ENCODE measurements at places on chromosomes 1 and 21.
A peak's percentile ranks its signal among the peaks of the same experiment; 100 is the strongest.

GRCh38 chr1:228004856-228005462 lies 1.8 kb upstream of the WNT3A start:
- ATAC-seq, result no peak
- no peaks in the 10 kb centered on the region for H3K36me3 ChIP-seq
- H3K4me3 ChIP-seq, result no peak overlapping the region
- H3K27ac ChIP-seq, result no peak overlapping the region

- H3K4me3 ChIP-seq, result peak overlapping the region; percentile 56
- H3K27ac ChIP-seq, result peak overlapping the region; percentile 96
These were observed 94.4 kb downstream of the ITPKB start for GRCh38 chr1:226644541-226645176.

DNA sequence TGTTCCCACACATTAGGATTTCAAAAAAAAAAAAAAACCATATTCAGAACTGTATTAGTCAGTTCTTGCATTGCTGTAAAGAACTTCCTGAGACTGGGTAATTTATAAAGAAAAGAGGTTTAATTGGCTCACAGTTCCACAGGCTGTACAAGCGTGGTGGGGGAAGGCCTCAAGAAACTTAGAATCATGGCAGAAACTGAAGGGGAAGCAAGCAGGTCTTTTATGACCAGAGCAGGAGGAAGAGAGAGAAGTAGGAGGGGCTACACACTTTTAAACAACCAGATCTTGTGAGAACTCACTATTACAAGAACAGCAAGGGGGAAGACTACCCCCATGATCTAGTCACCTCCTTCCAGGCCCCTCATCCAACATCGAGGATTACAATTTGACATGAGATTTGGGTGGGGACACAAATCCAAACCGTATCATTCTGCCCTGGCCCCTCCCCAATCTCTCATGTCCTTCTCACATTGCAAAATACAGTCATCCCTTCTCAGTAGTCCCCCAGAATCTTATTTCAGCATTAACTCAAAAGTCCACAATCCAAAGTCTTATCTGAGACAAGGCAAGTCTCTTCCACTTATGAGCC lies 51.8 kb downstream of the POU2F1 start:
- H3K27me3 ChIP-seq, result no peaks in the 10 kb centered on the region
- no peak for ATAC-seq
- H3K4me3 ChIP-seq, result no peak overlapping the region

DNA sequence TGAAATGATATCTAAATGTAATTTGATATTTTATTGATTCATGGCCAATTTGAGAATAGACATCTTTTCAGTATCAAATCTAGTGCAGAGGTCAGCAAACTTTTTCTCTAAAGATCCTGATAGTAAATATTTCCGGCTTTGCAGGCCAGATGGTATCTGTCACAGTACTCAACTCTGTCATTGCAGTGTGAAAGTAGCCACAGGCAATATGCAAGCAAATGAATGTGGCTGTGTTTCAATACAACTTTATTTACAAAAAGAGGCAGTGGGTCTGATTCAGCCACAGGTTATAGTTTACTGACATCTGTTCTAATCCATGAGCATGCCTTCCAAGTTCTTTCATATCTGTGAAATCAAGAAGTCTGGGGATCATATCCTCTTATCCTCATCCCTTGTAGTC lies 221.2 kb downstream of the PRDM2 start:
- H3K27ac ChIP-seq, result no peak overlapping the region
- ATAC-seq, result no peak
- peaks cover 24% of the 10 kb centered on the region for H3K27me3 ChIP-seq
- H3K4me3 ChIP-seq, result no peak overlapping the region

DNA sequence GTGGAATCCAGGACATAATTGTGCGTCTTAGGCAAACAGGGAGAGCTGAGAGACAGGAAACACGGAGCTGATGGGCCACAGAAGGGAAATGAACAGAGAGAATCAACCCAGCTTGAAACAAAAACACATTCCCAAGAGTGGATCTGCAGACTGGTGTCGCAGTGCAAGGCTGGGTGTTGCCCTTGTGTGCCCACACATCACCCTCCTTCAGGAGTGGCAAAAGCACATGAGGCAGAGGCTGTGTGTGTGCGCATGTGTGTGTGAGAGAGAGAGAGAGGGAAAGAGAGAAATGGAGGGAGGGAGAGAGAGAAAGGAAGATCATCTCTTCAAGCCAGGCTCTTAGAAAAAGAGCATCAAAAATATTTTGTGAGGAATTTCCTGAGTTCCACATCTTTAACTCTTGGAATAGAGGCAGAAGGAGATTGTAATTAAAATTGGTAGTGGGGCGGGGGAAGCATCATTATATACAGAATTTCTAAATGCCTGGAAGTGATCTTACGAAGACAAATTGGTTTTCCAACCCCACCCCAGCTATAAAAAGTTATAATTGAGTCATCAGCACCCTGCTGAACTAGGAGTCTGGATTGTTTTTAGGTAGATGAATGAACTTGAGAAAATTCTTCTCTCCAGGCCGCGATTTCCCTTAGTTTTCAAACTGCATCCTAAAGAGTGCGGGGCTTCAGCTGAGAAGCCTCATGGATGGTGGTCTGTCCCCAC lies 480.7 kb downstream of the NPHP4 start:
- H3K27ac ChIP-seq, result no peak overlapping the region
- H3K36me3 ChIP-seq, result no peaks in the 10 kb centered on the region
- H3K4me1 ChIP-seq, result peaks cover 5% of the 10 kb centered on the region
- no peak overlapping the region for H3K4me3 ChIP-seq
- no peak for ATAC-seq

DNA sequence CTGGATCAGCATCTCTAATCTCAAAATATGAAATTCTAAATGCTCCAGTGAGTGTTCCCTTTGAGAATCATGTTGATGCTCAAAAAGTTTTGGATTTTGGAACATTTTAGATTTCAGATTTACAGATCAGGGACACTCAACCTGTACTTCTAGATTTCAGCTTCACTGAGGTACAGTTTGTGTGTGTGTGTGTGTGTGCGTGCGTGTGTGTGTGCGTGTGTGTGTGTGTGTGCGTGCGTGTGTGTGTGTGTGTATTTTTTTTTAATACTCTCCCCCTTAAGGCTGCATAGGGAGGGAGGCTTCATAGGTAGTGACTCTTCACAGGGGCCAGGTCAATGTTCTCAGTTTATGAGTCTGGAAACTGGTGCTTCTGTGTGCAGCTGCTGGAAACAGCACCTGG lies 77.5 kb downstream of the BRINP2 start:
- no peak for ATAC-seq
- H3K36me3 ChIP-seq, result no peaks in the 10 kb centered on the region
- H3K4me1 ChIP-seq, result no peaks in the 10 kb centered on the region
- H3K27ac ChIP-seq, result no peak overlapping the region
- no peaks in the 10 kb centered on the region for H3K27me3 ChIP-seq

- no peaks in the 10 kb centered on the region for H3K27me3 ChIP-seq
- ATAC-seq, result peak; percentile 85
- H3K36me3 ChIP-seq, result no peaks in the 10 kb centered on the region
- peak overlapping the region; percentile 80 for H3K27ac ChIP-seq
These were observed 545 bp downstream of the PATJ start for GRCh38 chr1:61742620-61743430.

DNA sequence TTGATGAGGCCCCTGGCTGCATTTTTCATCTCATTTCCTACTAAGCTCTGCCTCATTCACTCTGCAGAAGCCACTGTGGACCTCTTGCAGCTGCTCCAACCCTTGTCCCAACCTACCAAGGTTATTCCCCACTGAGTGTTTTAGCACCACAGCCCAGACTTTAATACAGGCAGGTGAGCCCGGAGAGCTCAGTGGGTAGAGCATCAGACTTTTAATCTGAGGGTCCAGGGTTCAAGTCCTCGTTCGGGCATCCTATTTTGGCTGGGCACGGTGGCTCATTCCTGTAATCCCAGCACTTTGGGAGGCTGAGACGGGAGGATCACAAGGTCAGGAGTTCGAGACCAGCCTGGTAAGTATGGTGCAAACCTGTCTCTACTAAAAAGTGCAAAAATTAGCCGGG lies 18.1 kb upstream of the BLACAT1 start:
- peaks cover 10% of the 10 kb centered on the region for H3K4me1 ChIP-seq
- peaks cover 45% of the 10 kb centered on the region for H3K27me3 ChIP-seq
- ATAC-seq, result no peak
- H3K27ac ChIP-seq, result no peak overlapping the region

GRCh38 chr1:1063945-1064831 lies 9.9 kb downstream of the RNF223 start:
- H3K4me3 ChIP-seq, result peak overlapping the region; percentile 78
- peaks cover 11% of the 10 kb centered on the region for H3K36me3 ChIP-seq
- H3K4me1 ChIP-seq, result peaks cover 53% of the 10 kb centered on the region

GRCh38 chr1:37107153-37107907 lies 73.0 kb upstream of the GRIK3 start:
- no peak for ATAC-seq
- no peak overlapping the region for H3K27ac ChIP-seq
- H3K27me3 ChIP-seq, result peaks cover 20% of the 10 kb centered on the region
- H3K4me3 ChIP-seq, result no peak overlapping the region
- no peaks in the 10 kb centered on the region for H3K36me3 ChIP-seq
- H3K4me1 ChIP-seq, result peaks cover 6% of the 10 kb centered on the region

DNA sequence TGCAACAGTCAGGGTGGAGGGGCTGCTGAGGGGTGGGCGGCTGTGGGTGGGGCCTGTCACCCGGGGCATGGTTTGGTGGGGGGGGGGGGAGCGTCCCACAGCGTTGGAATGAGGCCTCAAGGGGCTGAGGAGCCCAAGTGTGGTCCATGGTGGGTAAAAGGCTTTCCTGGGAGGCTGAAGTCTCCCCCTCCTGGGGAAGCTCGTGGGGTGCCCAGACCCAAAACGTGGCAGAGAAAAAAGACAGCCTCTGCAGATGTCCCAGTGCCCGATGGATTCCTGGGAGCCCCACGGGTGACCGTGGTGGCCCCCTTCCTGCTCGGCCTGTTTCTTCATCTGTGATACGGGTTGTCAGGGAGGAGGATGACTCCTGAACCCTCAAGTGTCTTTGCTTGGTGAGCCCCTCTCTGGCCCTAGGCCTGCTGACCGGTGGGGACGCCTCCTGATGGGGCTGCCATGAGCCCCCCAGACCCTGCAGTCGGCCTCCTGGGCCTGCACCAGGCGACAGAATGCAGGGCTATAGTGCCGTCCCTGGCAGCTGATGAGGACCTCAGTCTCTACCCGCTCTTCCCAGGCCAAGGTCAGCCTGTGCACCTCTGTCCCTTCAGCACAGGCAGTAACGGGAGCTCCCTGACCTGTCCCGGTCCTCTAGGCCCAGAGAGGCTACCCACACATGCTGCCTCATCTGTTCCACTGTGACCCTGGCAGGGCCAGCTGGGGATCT lies 1.1 kb downstream of the OBSCN start:
- no peak overlapping the region for H3K4me3 ChIP-seq
- peaks cover 16% of the 10 kb centered on the region for H3K27me3 ChIP-seq
- H3K27ac ChIP-seq, result no peak overlapping the region
- peaks cover 12% of the 10 kb centered on the region for H3K4me1 ChIP-seq
- H3K36me3 ChIP-seq, result no peaks in the 10 kb centered on the region

- H3K27me3 ChIP-seq, result peaks cover 24% of the 10 kb centered on the region
These were observed 39.6 kb upstream of the KANK4 start for GRCh38 chr1:62358665-62359373.

DNA sequence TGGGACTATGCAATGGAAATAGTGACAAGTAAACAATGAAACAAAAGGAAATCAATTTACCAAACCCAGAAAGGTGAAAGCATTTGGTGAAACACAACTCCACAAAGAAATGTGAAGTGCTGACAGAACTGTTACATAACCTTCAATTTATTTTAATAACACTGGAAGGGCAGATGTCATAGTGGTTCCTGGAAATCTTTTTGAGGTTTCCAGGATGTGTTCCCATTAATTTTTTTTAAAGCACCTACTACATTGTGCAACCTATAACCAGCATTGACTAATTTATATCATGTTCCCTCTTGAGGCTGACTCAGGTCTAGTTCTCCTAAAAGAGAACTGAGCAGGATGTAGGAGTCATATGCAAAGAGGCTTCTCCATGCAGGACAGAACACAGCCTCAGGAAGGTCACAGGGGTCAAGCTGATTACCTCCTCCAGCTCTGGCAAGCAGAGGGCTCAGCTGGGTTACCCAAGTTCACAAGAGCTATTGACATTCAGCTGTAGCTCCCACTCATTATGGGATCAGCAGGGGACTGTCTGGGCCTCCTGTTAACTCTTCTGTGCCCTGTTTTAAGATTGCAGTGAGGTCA lies 157.1 kb upstream of the NRIP1 start:
- no peak overlapping the region for H3K4me3 ChIP-seq
- peaks cover 14% of the 10 kb centered on the region for H3K27me3 ChIP-seq
- H3K27ac ChIP-seq, result no peak overlapping the region

- H3K27ac ChIP-seq, result peak overlapping the region; percentile 71
- peak overlapping the region; percentile 6 for H3K4me3 ChIP-seq
These were observed 9.6 kb downstream of the TENT5C start for GRCh38 chr1:117615474-117615873.

GRCh38 chr1:205293350-205294074 lies 28.0 kb downstream of the NUAK2 start:
- H3K27me3 ChIP-seq, result no peaks in the 10 kb centered on the region
- no peaks in the 10 kb centered on the region for H3K36me3 ChIP-seq
- ATAC-seq, result no peak
- peaks cover 67% of the 10 kb centered on the region for H3K4me1 ChIP-seq
- H3K27ac ChIP-seq, result peak overlapping the region; percentile 58
- no peak overlapping the region for H3K4me3 ChIP-seq

DNA sequence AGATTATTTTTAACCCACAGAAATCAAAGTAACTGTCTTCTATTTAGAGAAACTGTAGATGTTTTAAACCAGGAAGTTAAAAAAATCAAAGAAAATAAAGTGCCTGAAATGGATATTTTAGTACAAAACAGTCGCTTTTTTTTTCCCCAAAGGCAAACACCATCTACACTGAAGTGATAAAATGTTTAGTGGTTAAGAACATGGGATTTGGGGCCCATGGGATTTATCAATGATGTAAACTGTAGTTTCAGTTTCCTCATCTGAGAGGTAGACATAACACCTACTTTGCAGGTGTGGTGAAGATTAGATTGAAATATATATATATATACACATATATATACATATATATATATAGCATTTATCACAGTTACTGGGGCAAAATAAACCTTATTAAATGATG lies 22.1 kb downstream of the ASPM start:
- H3K4me3 ChIP-seq, result no peak overlapping the region
- no peaks in the 10 kb centered on the region for H3K36me3 ChIP-seq
- H3K4me1 ChIP-seq, result no peaks in the 10 kb centered on the region

- no peaks in the 10 kb centered on the region for H3K36me3 ChIP-seq
- no peak overlapping the region for H3K27ac ChIP-seq
- H3K27me3 ChIP-seq, result peaks cover 32% of the 10 kb centered on the region
- no peaks in the 10 kb centered on the region for H3K4me1 ChIP-seq
These were observed 52.8 kb upstream of the EDARADD start for GRCh38 chr1:236341298-236341697.
